Left ventricle myocardium inferior (tissue), 1 donor: ENCODE measurements at places on chromosomes 6 and 20. TPM values are rescaled to one million over a fixed set of nuclear protein-coding genes. Genes with fewer than 3 reads are reported as not detected.

GRCh38 chr6:165321555-165322145 is 12.2 kb upstream of the C6orf118 start:
- no peak for DNase-seq

Gene ADAT2
- 1.5 TPM for total RNA-seq

DNA sequence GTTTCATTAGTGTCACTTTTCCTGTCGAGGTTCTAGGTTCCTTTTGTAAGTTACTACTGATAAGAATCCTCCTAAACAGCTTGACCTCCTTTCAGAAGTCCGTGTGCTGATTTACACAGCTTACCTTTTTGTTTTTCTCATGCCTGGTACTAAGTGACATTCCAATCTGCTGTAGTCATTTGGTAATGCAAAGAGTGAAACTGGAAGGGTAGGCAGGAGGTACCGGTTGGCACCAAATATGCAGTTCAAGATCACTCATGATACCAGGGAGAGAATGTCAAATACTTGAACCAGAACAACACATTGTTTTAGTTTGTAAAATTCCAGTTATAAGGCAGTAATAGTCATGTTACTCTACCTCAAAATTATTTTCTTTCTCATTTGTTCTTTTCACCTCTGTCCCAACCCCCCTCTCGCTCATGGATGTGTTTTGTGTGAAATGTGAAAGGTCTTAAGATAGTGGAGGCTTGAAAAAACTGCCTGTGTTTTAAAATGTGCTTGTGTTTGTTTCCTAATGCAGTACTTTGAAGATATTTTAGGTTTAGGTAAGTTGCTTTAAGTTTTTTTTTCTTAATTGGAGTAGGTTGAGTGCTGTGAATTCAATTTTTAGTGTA is 23.2 kb downstream of the AFDN start:
- DNase-seq, result no peak

DNA sequence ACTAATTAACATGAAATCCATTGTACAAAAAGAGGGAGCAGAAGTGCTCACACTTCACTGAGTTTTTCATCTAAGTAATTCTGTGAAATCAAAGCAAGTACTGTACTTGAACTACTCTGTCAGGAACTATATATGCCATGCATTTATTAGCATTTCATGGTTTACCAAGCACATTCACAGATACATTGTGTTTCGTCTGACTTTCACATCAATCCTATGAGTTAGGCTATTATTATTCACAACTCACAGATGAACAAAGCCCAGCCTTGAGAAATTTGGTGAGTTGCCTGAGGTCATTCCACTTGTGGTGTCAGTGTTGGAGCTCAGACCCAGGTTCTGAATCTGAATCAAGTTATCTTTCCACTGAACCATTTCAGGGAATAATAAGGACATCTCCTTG is 33.7 kb upstream of the TENT5A start:
- no peak for DNase-seq
